ENCODE measurements at places on chromosomes 5 and 9. TPM values are rescaled to one million over a fixed set of nuclear protein-coding genes. Genes with fewer than 3 reads are reported as not detected.

The KCNT1 gene
- not detected for total RNA-seq

The GLIPR2 gene
- total RNA-seq, result 2.4 TPM

The SIMC1 gene
- 9.5 TPM for total RNA-seq

The RALGPS1 gene
- total RNA-seq, result 1.2 TPM

The SMIM33 gene
- not detected for total RNA-seq

The IDNK gene
- total RNA-seq, result 1.9 TPM

The SLCO6A1 gene
- total RNA-seq, result not detected

The CHSY3 gene
- total RNA-seq, result 0.78 TPM

The CEL gene
- total RNA-seq, result 0.34 TPM
